ENCODE measurements at places on chromosomes 2 and 18. TPM values are rescaled to one million over a fixed set of nuclear protein-coding genes. Genes with fewer than 3 reads are reported as not detected.

DNA sequence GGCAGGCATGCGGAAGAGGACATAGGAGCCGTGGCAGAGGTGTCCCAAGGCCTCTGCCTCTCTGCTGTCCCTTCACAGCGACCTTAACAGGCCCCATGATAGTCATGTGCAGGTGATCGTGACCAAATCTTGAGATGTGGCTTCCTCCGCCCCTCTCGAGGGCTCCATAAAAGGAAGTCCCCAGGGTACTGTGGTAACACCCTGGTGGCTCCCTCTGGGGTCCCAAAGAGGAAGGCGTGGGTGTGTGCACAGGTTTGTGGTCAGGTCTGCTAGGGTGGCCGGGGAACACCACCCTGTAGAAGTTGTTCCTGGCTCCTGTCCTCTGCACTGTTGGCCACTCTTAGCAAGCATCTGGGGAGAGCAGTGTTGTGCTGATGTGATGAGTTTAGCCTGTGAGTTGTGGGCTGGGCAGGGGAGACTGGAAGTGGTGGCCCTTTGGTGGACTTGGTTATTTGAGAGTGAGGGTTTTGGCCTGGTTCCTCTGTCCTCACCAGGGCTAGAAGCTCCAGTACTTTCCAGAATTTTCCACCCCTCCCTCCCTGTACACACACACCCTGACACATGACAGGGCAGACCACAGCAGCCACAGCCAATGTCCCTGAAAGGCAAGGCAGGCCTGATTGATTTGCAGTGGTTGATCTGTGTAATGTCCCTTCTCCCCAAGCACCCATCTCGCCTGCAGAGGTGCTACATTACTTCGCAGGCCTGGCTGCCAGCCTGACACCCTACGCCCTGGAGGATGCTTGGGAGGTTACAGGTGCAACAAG lies 68.9 kb upstream of the BOD1L2 start:
- no peak for DNase-seq

DNA sequence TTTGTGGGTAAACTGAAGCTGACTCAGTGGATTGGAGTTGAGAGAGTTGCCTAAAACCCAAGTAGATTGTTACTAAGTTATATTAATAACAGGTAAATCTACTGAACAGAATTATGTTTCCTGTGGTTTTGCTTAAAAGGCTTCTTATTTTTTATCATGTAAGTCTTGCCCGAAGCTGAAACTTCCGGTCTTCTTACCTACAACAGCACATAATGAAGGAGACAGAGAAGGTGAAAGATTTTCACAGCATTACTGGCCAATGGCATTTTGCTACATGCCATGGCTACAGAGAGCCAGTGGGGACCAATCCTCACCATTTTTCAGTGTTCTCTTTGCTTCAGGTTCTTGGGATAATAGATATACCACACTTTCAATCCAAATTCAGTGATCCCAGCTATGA lies 220.0 kb downstream of the ERBB4 start:
- DNase-seq = no peak

Gene PRKAG3
- not detected for total RNA-seq

GRCh38 chr18:55237660-55238059 lies 278.4 kb upstream of the CCDC68 start:
- no peak for DNase-seq

GRCh38 chr18:2984091-2984490 lies 28.9 kb downstream of the LPIN2 start:
- no peak for DNase-seq

- no peak for DNase-seq
These were observed 158.0 kb upstream of the RAB6C start for GRCh38 chr2:129821445-129821844.

- peak; percentile 70 for DNase-seq
These were observed 86.2 kb downstream of the CRIM1 start for GRCh38 chr2:36441816-36442215.

Gene EGR4
- 0.22 TPM for total RNA-seq

DNA sequence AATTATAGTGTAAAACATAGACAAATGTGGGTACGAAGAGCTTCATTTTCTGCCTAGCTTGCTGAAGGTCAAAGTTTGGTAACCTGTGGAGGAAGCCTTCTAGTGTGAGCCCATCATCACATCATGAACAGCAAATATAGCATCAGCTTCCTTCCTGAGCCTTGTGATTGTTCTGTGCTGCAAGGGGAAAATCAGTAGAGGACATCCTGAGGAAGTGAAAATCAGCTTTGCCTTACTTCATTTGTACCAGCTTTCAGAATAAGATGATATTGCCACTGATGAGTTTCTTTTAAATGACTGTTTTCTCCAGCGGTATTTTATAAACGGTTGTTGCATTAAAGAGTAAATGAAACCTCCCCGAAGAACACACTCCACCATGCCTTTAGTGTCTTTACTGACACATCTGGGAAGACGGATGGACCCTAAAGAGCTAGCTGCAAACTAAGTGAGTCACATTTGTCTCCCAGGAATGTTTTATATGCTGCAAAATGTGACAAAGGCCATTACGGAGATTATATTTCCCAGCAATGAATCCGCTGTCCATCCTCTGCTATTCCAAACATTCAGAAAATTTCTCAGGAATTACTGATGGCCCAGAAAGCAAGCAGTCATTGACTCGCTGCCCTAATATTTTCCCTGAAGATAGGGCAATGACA lies 1272.8 kb downstream of the SUCLG1 start:
- DNase-seq = no peak

GRCh38 chr2:177501186-177501585 lies 108.6 kb downstream of the AGPS start:
- DNase-seq = no peak

DNA sequence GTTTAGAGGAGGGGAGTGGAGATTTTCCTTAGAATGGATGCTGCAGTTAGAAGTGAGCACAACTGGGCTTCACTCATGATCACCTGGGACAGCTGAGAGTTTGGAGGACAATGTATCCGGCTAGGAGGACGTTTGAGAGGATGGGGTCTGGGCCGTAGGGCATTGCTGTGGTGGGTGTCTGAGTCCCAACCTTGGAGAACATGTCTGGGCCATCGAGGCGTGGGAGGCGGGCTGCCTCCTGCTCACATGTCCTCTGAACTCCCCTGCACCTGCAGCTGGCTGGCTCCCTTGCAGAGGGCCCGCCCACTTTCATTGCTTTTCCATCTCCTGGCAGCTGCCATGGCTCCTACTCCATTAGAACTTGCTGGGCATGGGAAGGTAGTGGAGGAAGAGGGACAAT lies 203.0 kb upstream of the PXDN start:
- DNase-seq = no peak

Gene OR6B3
- total RNA-seq = not detected

Gene NAT8
- total RNA-seq = not detected

DNA sequence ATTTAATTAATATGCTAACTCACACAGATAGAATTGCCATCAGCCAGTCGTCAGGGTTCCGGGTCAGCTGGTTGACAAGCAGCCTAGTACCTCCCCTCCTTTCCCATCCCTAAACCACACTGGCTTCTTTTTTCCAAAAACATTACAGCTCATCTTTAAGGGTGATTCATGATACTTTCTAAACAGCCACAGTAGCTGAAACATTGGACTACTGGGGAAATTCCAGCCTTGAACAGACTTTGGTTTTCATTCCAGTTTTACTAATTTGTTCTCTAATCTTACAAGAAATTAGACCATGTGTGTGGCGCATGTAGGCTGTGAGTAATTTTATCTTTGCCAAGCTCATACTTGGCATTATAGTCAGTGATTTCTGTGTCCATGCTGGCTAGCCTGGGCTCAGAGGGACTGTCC lies 110.8 kb downstream of the FMNL2 start:
- peak; percentile 84 for DNase-seq

DNA sequence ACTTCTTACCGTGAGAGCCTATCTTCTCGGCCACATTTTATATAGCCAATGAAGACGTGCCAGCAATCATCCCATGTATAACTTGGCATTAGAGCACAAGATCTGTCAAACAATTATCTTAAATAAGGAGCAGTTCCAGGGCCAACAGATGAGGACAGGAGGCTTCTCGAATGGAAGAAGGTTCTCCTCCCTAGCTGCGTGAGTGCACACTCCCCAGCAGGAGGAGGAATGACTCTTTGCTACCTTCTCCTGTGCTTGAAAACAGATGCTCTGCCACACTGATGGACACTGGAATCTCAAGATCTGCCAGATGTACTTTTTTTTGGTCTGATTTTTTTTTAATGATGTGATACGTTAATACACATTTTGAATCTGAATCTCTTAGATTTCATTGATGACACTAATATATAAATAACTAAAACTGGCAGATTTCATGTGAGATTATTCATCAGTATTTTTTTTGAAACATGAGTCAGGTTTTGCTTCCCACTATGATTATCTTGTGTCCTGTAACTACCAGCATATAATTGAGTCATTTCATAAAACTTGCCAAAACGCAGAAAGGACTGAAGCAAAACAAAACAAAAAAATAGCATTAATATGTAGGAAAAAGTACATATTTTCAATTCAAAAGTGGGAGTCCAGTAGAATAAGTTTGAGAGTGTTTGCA lies 626 bp upstream of the VIT start:
- peak; percentile 38 for DNase-seq

Gene CHAC2
- 10.5 TPM for total RNA-seq

- peak; percentile 16 for DNase-seq
These were observed 851 bp downstream of the EIF2AK3 start for GRCh38 chr2:88626171-88627054.

Gene TUBA3E
- not detected for total RNA-seq

DNA sequence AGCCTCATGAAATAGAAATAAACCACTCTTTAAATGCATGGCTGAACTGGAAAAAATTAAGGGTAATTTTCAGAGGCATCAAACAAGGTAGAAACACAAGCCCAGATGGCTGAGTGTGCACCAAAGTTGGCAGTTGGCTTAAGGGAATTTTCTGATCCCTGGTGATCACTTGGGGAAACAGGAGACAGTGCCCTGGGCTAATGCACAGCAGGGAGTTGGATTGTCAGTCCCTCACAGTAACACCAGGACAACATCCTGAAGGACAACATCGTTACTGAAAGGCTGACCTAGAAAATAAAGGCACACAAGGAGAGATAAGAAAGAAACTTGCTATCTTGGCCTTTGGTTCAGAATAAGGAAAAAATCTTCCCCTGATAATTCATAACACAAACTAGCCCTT lies 417.0 kb downstream of the SLC4A3 start:
- no peak for DNase-seq

DNA sequence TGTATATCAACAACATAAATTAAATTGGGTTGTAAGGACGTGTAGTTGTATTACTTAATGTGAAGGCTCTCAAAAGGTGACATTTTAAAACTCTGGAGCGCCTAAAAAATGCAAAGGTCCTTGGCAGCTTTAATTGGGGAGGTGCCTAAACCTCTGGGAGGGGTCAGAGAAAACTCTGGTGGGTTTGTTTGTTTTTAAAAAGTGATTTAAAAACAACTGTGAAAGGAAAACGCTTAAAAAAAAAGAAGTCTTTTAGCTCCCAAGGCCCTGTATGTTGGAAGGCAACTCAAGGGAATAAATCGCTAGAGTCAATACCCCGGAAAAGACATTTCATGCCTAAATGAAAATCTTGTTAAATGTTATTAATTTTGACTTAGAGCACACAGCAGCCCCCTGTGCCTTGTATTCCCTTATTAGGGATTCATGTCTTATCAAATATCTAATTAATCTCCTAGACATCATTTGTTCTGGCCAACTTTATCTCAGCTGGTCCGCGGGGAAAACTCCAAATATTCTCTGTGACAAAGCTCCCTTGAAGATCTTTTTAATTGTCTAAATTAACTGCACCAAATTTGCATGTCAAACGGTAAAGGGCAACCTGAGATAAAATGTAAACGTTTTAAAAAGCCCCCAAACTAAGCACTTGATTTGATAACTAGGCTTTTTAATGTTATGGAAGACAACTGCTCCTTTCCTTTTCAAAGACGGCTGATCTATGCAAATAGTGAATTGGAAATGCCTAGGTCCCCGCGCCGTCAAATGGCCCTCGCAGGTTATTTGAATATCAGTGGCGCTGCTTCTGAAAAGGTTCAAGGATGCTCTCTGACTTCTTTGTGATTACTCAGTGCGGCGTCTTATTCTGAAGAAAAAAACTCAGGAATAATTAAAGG lies 4.2 kb downstream of the SP9 start:
- DNase-seq = no peak

- no peak for DNase-seq
These were observed 234.3 kb downstream of the ETAA1 start for GRCh38 chr2:67631483-67631882.

DNA sequence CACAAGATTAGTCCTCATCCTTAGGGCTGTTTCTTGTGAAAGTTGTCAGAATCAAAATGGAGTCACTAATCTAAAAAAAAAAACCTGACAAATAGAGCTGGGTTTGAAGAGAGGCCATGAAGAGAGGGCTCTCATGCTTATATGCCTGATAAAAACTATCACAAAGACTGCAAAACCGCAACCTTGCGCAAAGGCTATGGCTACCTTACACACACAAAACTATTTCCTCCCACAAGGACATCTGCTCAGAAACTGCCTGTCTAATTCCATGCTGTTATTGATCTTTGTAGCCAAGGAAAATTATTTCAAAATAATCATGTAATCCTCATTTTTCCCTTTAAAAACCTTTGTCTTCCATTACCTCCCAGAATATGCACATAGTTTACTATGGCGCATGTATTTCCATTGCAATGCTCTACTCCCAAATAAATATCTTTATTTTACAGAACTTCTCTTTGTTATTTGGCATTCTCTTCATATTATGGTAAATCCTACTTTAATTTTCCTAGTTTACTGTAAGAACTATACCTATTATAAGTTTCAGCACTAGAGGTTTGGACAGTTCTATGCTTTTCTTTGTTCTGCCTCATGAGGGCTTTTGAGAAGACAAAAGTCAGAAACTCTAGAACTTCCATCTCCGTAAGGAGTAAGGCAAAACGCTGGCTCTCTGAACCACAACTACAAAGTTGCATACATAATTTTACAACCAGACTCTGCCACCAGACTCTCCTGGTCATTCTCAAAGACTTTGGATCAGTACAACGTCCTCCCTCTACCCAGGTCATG lies 9.6 kb upstream of the DPYSL5 start:
- DNase-seq = peak; percentile 44

Gene DYNC2LI1
- 13.0 TPM for total RNA-seq

- no peak for DNase-seq
These were observed 44.2 kb downstream of the MRPS9 start for GRCh38 chr2:105082107-105082506.

Gene REG1B
- total RNA-seq = not detected

Gene MDH1B
- 0.77 TPM for total RNA-seq

DNA sequence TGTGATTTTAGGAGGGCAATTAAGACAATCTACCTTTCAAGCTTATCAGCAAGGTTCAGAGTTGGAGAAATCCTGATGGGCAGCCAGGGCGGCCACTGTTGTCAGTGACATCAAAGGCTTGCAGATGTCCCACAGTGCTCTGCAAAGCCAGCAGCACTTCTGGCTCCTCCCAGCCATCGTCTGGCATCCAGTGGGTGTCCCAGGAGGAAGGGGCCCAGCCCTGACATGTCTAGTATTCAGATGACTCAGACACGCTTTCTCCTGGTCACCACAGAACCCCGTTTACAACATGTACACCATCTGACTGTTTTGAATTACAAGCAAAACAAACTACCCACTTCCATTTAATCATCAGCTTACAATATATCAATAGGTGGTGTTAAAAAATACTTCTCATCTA lies 61.4 kb downstream of the CYRIA start:
- peak; percentile 47 for DNase-seq

Gene CHST10
- total RNA-seq = 4.0 TPM

- no peak for DNase-seq
These were observed 48.6 kb downstream of the BIN1 start for GRCh38 chr2:127058246-127058953.
